ENCODE measurements at places on chromosomes 11 and 22.

- no peak for DNase-seq
Observed at GRCh38 chr22:23457380-23457985, 122.6 kb downstream of the IGLL1 start.

DNA sequence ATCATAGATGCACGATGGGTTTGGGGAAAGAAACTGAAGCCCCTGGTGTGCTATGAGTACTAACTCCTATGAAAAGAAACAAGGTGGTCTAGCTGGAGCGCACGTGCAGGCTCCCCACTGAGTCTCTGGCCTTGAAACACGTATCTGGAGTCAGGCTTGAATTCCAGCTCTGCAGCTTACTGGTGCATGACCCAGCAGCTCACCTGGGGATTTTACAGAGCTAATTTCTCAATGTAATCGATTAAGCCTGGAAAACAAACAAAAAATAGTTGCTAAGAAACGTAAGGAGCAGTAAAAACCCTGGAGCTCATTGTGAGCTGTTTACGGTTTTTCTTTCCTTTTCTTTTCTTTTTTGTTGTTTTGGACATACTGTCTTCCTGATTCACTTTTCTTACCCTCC is 12.3 kb downstream of the KCNJ1 start:
- no peak for DNase-seq

- no peak for DNase-seq
Observed at GRCh38 chr11:133969112-133969511, 12.3 kb upstream of the IGSF9B start.

GRCh38 chr22:41818011-41818410 is 14.9 kb upstream of the SREBF2 start:
- DNase-seq: no peak

GRCh38 chr11:126514061-126514693 is 158.7 kb downstream of the ST3GAL4 start:
- DNase-seq: no peak

DNA sequence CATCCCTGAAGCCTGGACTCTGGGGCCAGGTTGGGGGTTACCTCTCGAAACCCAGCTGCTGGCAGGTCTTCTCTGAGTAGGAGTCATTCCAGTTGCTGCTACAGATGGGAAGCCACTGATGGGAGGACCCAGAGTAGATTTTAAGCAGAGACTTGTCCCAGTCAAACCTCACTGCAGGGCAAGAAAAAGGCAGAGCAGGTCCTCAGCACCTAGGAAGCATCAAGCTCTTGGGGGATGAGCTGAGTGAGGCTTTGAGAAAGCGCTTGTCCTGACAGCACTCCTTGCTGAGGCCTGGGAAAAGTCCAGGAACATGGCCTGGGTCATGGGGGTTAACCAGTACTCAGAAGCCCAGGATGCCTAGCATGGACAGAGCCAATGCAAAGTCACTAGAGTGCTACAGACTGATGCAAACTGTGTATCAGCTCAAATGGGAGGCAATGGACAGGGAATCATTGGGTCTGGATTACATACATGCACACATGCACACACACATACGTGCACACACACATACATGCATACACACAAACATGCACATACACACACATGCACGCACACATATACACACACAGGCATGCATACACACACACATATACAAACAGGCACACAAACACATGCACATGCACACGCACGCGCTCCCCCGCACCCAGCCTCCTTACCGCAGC is 15.3 kb downstream of the TMPRSS13 start:
- DNase-seq: no peak
